Stimulated activated CD8-positive, alpha-beta memory T cell treated with anti-CD3 and anti-CD28 coated beads, Interleukin-4, amount 100 ng/mL, for 4 hours (primary cell): ENCODE measurements at places on chromosomes 4 and X.

GRCh38 chr4:159201168-159201567 is 98.3 kb downstream of the RAPGEF2 start:
- DNase-seq, result no peak

- DNase-seq, result no peak
These were observed 24.5 kb downstream of the DDIT4L start for GRCh38 chr4:100165809-100166208.

DNA sequence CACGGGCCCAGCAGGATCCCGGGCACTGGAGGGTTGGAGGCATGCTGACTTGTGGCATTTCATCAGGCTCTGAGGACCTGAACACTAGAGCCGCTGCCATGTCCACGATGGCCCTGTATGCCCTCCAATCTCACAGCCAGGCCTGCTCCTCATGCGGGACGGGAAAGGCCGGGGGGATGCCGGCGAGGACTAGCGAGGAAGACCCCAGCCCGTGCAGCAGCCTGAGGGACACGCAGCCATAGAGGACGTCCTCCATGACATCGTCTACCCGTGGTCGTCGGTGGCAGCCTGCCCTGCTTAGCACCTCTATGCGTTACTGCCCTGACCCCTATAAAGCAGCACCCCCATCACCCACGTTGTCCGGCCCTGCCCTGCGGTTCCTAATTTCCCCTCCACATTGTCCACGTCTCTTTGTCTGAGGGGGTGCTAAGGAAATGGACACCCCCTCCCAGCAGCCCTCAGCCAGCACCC is 32.6 kb downstream of the HMX1 start:
- no peak for DNase-seq

DNA sequence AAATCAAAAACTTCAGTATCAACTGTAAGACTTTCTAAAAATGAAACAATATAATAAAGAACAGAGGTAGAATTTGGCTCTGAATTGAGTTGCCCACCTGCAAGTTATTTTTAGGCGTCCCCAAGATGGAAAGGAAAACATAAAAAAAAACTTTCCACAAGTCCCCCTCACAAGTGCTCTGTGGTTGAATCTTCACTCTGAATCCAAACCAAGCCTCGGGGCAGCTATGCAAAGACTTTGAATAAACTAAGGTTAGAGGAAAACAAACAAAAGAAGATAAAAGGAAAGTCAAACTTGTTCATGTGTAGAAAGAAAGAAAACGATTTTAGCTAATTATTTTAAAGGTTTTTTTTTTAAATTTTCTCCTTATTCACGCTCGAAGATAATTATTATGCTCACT is 372.4 kb upstream of the SLIT2 start:
- DNase-seq, result no peak

GRCh38 chr4:54945838-54946237 is 179.6 kb downstream of the KDR start:
- DNase-seq, result no peak

- no peak for DNase-seq
These were observed 1330.6 kb upstream of the ADGRL3 start for GRCh38 chr4:59869559-59869958.

DNA sequence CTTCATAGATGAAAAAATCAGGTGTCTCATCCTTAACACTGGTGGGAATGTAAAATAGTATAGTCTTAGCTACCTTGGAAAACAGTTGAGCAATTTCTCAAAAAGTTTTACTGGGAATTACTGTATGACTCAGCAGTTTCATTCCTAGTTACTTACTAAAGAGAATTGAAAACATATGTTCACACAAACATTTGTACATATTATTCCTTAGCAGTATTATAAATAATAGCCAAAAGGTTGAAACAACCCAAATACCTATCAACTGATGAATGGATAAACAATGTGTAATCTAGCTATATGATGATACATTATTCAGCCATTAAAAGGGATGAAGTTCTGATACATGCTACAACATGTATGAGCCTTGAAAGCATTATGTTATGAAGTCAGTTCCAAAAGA is 41.7 kb downstream of the RBM46 start:
- no peak for DNase-seq

DNA sequence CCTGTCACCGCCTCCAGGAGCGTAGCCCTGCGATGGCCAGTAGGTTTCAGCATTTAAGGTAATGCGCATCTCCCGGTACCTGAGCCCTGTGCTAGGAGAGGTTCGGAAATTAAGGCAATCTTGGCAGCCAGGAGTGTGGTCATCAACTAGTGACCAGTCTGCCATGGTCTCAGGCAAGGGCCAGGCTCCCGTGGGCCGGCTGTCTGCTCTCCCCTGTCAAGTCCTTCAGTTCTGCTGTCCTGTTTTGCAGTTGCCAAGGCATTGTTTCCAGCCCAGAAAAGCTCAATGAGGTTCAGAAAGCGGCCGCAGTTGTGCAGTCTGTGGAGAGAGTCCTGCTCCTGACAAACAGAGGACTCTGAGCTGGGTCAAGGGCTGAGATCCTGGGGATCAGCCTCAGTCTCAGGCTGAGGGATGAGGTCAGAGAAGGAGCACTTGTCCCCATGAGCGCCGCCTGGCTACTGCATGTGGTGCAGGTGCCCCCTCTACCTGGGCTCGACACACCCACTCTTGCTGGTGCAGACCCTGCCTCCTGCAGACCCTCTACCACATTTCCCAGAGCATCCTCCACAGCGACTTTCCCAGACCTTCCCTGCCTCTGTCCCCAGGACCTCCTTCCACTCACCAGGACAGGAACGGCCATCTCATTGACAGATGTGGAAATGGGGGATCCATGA is 53.4 kb upstream of the PSAPL1 start:
- no peak for DNase-seq

DNA sequence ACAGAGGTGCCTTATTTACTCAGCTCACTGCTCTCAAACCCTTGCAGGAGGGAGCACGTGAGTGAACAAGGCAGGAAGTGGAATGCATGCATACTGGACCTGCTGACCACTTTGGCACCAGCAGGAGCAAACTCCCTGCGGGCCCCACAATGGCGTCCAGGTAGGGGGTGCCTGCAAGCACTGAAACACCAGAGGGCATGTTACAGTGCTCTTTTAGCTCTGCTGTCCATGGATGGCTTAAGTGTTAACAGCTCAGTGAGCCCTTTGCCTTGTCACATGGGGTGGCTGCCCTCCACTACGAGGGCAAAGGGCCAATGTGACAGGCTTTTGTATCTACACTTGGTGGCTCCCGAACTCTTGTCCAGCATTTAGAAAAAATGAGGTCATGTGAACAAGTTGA is 199.5 kb upstream of the UGT8 start:
- DNase-seq, result no peak

DNA sequence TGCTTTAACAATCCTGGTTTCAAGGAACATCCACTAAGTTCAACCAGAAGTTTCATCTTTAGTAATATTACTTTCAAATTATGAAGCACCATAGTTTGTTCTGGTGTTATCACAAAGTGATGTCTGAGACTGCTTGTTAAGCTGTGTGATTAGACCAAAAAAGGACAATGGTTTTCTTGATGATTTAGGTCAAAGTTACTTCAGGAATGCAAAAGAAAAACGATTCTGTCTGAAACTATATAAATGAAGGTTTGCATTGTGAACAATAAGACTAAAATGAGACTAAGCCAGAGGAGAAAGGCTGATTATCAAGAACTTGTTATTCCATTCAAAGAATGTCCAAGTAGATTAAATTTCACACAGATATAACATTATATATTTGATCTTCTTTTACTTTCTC is 122.4 kb upstream of the ETNPPL start:
- DNase-seq, result no peak

DNA sequence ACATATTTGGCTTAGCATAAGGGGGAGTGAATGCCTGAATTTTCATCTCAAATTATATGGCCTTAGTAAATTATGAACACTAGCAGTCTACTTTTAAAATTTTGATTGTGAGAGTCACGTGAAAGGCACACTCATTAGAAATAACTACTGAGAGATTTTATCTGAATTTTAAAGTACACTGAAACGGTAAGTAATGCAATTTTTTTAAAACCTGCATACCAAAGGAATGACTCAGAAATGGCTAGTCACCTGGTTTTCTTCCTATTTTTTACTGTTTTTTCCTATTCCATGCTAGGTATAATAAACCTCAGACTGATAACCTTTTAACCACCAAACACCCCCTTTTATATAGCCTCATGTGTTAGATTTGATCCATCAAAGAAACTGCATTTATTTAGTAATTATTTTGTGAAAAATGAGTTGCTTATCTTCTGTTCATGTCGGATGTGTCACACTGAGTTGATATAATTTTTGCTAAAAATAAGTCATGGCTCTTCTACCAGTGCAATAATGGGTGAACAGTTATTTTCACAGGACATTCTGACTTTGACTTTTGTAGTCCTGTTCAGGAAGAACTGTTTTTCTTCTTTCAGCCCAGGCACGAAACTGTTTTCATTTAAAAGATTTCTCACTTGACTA is 40.4 kb downstream of the CPEB2 start:
- no peak for DNase-seq

DNA sequence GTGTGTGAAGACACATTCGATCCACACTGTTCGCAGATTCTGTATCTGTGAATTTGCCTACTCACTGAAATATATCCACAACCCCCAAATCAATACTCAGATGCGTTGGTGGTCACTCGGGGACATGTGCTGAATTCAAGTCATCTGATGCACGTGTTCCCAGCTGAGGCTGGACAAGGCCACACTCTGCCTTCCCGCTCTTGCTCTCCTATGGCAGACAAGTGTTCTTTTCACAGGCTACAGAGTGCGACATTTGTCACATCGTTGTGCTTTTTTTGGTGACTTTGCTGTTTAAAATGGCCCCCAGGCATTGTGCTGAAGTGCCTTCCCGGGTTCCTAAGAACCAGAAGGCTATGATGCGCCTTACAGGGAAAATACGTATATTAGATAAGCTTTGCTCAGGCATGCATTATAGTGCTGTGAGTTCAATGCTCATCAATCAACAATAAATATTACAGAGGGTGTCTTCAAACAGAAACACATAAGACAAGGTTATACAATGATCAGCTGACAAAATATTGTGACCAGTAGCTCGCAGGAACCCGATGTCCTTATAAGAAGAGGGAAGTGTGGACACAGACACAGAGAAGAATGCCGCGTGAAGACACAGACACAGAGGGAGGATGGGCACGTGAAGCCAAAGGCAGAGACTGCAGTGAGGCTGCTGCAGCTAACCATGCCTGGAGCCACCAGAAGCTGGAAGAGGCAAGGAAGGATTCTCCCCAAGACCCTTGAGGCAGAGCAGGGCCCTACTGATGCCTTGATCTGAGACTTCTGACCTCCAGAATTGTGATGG is 42.0 kb downstream of the IRF2 start:
- DNase-seq, result no peak

- DNase-seq, result no peak
These were observed 239.0 kb upstream of the DIAPH2 start for GRCh38 chrX:96445531-96446065.

GRCh38 chrX:27808226-27808625 is 436 bp downstream of the MAGEB10 start:
- no peak for DNase-seq

DNA sequence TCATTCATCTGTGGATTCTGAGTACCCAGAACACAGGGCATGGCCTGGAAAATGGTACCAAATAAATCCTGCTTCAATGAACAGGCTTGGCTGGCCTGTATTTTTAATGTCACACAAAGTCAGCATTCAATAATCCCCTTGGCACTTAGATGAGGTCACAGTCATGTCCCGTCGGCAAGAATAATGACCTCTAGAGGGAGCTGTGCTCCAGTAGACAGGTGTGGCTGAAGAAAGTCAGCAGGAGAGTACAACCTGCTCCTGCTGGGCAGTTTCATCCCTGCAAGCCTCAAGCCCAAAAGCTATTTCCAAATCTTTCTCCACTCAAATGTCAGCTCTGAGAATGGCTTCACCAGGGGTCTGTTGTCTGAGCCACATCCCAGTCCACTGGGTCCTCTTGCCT is 404.0 kb upstream of the F9 start:
- no peak for DNase-seq

- DNase-seq, result no peak
These were observed 336.1 kb downstream of the GALNTL6 start for GRCh38 chr4:172149329-172149728.

GRCh38 chr4:173008436-173008835 is 160.2 kb upstream of the GALNT7 start:
- no peak for DNase-seq

- no peak for DNase-seq
These were observed 34.1 kb downstream of the FHDC1 start for GRCh38 chr4:152970102-152970820.

DNA sequence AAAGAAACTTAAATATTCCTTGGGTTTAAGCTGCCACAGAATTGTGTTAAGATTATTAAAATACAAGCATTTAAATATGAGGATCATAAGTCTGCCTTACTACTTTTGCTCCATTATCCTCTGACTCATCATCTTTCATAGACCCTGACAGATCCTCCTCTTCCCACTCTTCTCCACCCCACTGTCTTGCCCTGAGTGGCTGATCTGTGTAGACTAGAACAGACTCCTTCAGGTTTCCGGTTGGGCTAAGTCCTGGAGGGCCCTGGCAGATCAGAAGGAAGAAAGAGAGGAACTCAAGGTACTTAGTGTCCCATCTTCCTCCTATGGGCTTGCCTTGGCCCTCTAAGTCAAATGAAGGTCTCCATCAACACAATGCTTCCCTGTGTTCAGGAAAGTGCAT is 30.7 kb downstream of the PALLD start:
- DNase-seq, result no peak

GRCh38 chr4:84366161-84366560 is 132.9 kb downstream of the NKX6-1 start:
- no peak for DNase-seq

DNA sequence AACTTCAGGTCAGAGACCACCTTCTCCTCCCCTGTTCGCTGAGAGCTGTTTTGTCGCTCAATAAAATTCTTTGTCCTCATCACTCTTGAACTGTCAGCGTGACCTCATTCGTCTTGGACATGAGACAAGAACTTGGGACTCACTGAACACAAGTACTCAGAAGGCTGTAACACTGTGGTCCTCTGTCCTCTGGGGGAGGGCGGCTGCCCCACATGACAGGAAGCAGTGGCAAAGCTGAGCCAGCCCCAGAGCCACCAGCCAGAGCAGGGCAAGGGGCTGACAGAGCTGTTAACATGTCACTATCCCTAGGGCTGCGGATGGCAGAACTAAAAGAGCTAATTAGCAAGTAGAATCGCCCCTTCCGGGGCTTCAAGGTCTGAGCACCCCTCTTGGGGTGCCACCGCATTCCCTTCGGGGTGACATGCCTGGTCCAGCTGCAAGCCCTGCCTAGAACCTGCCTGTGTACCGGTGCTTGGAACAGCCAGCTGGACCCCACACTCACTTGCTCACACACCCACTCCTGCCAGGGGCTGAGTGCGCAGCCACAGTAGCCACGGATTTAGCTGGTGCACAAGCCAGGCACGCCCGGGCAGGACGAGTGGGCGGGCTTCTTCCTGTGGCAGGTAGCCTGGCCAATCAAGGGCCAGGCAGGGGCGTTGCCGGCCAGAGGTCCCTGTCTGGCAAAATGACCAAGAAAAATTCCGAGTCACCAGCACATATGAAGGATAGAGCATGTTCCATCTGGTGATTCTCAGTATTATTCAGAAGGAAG is 648.6 kb upstream of the AGA start:
- no peak for DNase-seq

- DNase-seq, result no peak
These were observed 62.4 kb upstream of the NDP start for GRCh38 chrX:44035571-44035970.
